ENCODE measurements at places on chromosomes 7 and 10.

- H3K27me3 ChIP-seq, result no peaks in the 10 kb centered on the region
- no peaks in the 10 kb centered on the region for H3K4me1 ChIP-seq
- H3K4me3 ChIP-seq, result no peak overlapping the region
- no peak for DNase-seq
- no peaks in the 10 kb centered on the region for H3K36me3 ChIP-seq
Measured at GRCh38 chr10:30490289-30491000, 56.5 kb downstream of the MAP3K8 start.

DNA sequence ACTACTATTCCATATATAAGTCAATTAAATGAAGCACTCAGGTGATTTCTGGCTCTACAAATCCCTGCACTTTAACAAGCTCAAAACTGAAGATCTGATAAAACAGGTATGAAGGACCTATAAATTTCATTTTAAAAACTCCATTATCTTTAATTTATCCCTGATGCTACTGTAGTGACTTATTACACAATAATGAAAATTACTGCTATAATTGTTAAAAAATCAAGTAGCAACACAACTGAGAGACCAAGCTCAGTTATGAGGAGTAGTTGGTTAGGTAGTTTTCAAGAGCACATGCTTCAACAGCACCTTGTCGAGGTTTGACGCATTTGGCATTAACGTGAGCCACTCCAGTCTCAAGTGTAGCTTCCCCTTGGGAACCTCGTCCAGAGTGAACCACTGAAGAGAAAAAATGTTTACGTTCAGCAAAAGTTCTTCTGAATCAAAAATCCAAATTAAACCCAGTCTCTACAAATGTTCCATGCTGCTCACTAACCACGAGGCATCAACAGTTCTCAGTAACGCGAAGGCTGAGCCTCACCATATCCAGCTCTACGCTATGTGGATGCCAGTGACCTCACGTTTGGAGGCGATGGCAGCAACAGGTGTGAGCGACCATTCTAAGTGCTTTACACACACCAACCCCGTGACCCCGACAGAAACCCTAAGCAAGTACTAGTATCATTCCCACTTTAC is 55.3 kb upstream of the NCAPG2 start:
- H3K4me1 ChIP-seq, result no peaks in the 10 kb centered on the region
- H3K36me3 ChIP-seq, result peaks cover 37% of the 10 kb centered on the region
- no peak overlapping the region for H3K27ac ChIP-seq
- no peaks in the 10 kb centered on the region for H3K27me3 ChIP-seq
- no peak for DNase-seq
- no peak overlapping the region for H3K4me3 ChIP-seq

- H3K27me3 ChIP-seq, result no peaks in the 10 kb centered on the region
- no peak overlapping the region for H3K27ac ChIP-seq
- no peak for DNase-seq
- no peak overlapping the region for H3K4me3 ChIP-seq
Measured at GRCh38 chr10:28594406-28594805, 61.5 kb downstream of the WAC start.

GRCh38 chr7:27616914-27617548 is 45.7 kb downstream of the HIBADH start:
- peak overlapping the region; percentile 67 for H3K27ac ChIP-seq
- no peaks in the 10 kb centered on the region for H3K27me3 ChIP-seq
- peak overlapping the region; percentile 2 for H3K4me3 ChIP-seq

- H3K4me3 ChIP-seq, result no peak overlapping the region
- no peaks in the 10 kb centered on the region for H3K27me3 ChIP-seq
- H3K36me3 ChIP-seq, result no peaks in the 10 kb centered on the region
- DNase-seq, result no peak
- H3K27ac ChIP-seq, result no peak overlapping the region
Measured at GRCh38 chr10:52438119-52438518, 124.0 kb downstream of the DKK1 start.

DNA sequence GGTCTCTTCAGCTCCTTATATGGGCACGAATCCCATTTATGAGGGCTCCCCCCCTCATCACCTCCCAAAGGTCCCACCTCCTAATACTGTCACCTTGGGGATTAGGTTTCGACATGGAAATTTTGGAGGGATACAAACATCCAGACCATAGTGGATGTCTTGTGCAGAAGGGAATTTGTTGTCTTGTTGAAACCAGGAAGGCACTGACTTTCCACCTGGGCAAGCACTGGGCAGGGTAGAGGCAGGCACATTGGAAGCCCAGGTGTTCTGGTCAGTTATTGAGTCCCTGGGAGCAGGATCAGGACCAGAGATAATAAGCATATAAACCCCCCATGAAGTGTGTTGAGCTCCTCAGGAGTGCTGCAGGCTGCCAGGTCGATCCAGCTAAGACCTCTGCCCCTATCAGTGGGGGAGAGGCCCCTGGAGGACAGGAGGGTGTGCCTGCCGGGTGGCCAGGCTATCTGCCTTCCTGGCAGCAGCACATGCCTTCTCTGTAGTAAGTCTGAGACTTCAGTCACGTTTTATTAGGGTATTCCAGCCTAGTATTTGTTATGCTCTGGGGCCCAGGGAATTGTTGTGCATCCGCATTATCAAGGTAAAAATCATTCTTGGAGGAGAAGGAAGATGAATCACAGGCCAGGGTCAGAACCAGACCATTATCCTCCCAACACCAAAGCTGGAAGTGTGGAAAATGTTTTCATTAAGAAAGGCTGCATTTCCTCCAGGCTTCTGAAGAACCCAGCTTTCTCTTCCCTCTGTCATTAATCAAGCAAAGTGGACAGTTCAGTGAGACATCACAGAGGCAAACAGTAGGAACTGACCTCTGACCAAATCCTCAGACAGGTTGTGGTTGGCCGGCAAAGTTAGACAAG is 503.1 kb downstream of the GRID1 start:
- H3K36me3 ChIP-seq, result no peaks in the 10 kb centered on the region
- H3K4me3 ChIP-seq, result no peak overlapping the region
- H3K27me3 ChIP-seq, result no peaks in the 10 kb centered on the region
- H3K27ac ChIP-seq, result no peak overlapping the region

DNA sequence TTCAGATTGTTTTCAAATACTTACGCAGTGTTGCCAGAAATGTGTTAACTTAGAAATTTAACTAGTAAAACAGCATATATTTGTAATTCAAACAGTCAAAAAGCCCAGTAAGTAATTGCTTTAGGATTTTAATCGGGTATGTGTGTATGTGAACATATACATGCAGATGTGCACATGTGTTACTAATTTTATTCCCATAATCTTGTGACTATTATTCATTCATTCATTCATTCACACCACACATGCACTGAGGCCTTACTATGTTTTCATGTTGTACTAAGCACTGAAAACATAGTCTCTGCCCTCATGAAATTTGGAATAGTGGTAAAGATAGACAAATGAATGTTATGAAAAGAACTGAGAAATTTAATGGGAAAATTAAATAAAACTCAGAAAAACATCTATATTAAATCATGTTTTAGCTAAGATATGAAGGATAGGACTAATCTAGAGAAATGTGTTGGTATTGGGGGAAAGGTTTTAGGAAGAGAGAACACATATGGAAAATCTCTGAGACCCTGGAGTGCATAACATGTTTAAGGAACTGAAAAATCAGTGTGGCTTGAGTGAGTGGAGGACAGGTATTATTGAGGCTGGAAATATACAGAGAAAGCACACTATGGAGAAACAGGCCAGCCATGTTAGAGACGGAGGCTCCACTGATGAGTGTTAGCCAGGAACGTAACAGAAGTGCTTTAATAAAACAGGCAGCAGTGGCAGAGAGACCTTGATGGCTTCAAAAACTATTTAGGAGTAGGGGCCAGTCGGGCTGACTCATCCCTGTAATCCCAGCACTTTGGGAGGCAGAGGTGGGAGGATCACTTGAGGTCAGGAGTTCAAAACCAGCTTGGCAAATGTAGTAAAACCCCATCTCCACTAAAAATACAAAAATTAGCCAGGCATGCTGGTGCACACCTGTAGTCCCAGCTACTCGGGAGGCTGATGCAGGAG is 80.3 kb downstream of the HDAC9 start:
- H3K36me3 ChIP-seq, result no peaks in the 10 kb centered on the region
- no peak overlapping the region for H3K4me3 ChIP-seq
- no peaks in the 10 kb centered on the region for H3K4me1 ChIP-seq
- no peak overlapping the region for H3K27ac ChIP-seq

GRCh38 chr10:79286318-79286951 is 60.8 kb upstream of the PPIF start:
- no peaks in the 10 kb centered on the region for H3K36me3 ChIP-seq
- H3K4me1 ChIP-seq, result no peaks in the 10 kb centered on the region
- H3K27me3 ChIP-seq, result no peaks in the 10 kb centered on the region
- no peak overlapping the region for H3K4me3 ChIP-seq
- peak overlapping the region; percentile 21 for H3K27ac ChIP-seq
- peak; percentile 73 for DNase-seq

DNA sequence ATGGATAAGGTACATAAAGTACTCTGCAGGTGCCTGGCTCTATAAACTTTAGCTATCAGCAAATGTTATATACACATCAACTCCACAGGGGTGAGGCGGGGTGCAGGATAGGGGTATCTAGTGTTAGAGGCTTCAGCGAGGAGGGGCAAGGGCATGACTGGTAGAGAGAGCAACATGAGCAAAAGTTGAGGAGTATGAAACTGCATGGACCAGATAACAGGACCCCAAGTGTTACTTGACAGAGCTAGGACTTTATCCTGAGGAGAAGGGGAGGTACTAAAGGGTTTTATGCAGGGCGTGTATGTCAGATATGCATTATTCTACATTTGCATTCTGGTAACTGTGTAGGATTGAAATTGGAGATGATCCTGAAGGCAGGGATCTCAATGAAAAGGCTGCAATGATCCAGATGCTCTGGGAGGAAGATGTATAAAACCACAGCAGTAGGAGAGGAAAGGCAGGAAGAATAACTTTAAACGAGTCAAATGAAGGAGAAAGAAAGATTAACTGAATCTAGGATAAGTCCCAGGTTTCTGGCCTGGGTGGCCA is 109.8 kb upstream of the FAM133B start:
- no peaks in the 10 kb centered on the region for H3K27me3 ChIP-seq
- H3K4me3 ChIP-seq, result no peak overlapping the region
- H3K36me3 ChIP-seq, result no peaks in the 10 kb centered on the region
- no peak overlapping the region for H3K27ac ChIP-seq

GRCh38 chr10:12727832-12728215 is 273.7 kb downstream of the CCDC3 start:
- no peaks in the 10 kb centered on the region for H3K4me1 ChIP-seq
- no peaks in the 10 kb centered on the region for H3K36me3 ChIP-seq
- no peak overlapping the region for H3K27ac ChIP-seq
- H3K27me3 ChIP-seq, result no peaks in the 10 kb centered on the region
- H3K4me3 ChIP-seq, result no peak overlapping the region
- no peak for DNase-seq

GRCh38 chr10:31522820-31523219 is 203.8 kb downstream of the ZEB1 start:
- no peak for DNase-seq
- H3K27ac ChIP-seq, result no peak overlapping the region
- H3K36me3 ChIP-seq, result peaks cover 10% of the 10 kb centered on the region
- no peak overlapping the region for H3K4me3 ChIP-seq

GRCh38 chr7:132295175-132295574 is 281.1 kb downstream of the PLXNA4 start:
- no peaks in the 10 kb centered on the region for H3K27me3 ChIP-seq
- H3K27ac ChIP-seq, result no peak overlapping the region
- no peak for DNase-seq
- H3K4me3 ChIP-seq, result no peak overlapping the region
- H3K4me1 ChIP-seq, result no peaks in the 10 kb centered on the region

DNA sequence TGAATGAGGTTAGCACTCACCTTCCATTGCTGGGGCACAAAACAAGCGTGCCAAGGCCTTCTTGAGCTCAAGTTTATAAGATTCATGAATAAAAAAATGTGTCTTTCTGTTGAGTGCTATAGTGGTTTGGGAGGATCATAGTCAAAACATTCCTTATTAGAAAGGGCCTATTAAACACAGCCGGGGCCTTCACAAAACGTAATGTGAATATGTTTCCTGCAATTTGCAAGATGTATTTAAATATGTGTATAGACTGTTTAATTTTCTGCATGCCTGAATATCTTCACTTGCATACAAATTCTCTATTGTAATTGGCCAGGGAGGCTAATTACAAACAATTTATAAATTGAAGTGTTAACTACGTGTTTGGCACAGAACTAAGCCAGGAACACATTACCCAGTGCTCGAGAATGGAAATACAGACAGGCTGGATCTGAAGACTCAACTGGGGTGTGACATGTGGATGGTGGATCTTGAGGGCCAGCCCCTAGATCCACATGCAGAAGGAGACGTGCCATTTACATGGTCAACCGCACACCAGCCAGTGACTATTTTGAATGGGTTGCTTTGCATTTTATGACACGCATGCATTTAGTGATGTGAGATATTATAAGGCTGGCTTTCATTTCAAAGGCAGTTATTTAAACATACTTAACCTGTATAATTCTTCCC is 31.3 kb downstream of the LYZL2 start:
- H3K4me1 ChIP-seq, result peaks cover 18% of the 10 kb centered on the region
- H3K4me3 ChIP-seq, result no peak overlapping the region
- no peak for DNase-seq
- no peak overlapping the region for H3K27ac ChIP-seq

- no peak for DNase-seq
- H3K4me1 ChIP-seq, result peaks cover 7% of the 10 kb centered on the region
- H3K36me3 ChIP-seq, result peaks cover 2% of the 10 kb centered on the region
Measured at GRCh38 chr7:55521917-55522902, 50.1 kb downstream of the VOPP1 start.

- DNase-seq, result no peak
- no peak overlapping the region for H3K27ac ChIP-seq
- H3K4me3 ChIP-seq, result no peak overlapping the region
- H3K36me3 ChIP-seq, result no peaks in the 10 kb centered on the region
- H3K4me1 ChIP-seq, result no peaks in the 10 kb centered on the region
Measured at GRCh38 chr7:74266191-74266963, 12.2 kb upstream of the RFC2 start.

- no peaks in the 10 kb centered on the region for H3K36me3 ChIP-seq
- H3K4me1 ChIP-seq, result no peaks in the 10 kb centered on the region
- H3K27me3 ChIP-seq, result no peaks in the 10 kb centered on the region
- DNase-seq, result no peak
Measured at GRCh38 chr7:134509010-134509409, 18.4 kb upstream of the AKR1B10 start.

DNA sequence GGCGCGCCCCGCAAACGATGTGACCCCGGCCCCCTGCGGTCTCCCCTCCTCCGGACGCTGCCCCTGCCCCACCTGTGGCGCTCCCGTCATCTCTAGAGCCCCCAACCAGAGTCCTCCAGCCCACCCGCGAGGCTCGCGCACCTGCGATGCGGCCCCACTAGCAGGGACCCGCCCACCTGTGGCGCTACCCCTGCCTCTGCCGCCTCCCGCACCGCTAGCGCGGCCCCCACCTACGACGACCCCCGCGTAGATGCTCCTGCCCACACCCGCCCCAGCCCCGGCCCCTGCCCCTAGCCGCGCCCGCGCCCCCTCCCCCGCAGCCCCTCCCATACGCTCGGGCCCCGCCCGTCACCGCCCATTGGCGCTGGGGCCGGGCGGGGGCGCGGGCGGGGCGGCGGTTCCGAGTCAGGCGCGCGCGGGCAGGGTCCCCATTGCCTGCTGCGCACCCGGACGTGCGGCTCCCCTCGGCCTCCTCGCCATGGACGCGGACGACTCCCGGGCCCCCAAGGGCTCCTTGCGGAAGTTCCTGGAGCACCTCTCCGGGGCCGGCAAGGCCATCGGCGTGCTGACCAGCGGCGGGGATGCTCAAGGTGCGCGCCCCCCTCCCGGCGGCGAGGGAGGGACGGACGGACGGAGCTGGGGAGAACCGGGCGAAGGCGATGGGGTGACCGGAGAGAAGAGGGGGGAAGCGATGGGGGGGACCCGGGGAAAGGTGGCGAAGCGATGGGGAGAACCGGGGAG is at the start of gene PFKP:
PFKP (plus strand) TSS at position 431 of the 741 bp plus-strand sequence; CDS start at position 479, 48 bp downstream.
- H3K36me3 ChIP-seq, result no peaks in the 10 kb centered on the region
- peaks cover 4% of the 10 kb centered on the region for H3K27me3 ChIP-seq
- H3K4me1 ChIP-seq, result no peaks in the 10 kb centered on the region
- H3K27ac ChIP-seq, result no peak within 1 kb of the TSS

GRCh38 chr7:76267894-76268183 is 34.6 kb upstream of the HSPB1 start:
- no peak for DNase-seq
- H3K36me3 ChIP-seq, result no peaks in the 10 kb centered on the region
- no peaks in the 10 kb centered on the region for H3K27me3 ChIP-seq
- H3K4me1 ChIP-seq, result peaks cover 7% of the 10 kb centered on the region

Data from right lobe of liver (tissue), 6 donors.